Stimulated activated CD4-positive, alpha-beta T cell treated with anti-CD3 and anti-CD28 coated beads, Interleukin-1b, Interleukin-23, amount 100 ng/mL, for 1 hour (primary cell): ENCODE measurements at places on chromosomes 7 and 10.

- no peak for DNase-seq
Measured at GRCh38 chr7:77216181-77216845, 16.7 kb upstream of the FGL2 start.

DNA sequence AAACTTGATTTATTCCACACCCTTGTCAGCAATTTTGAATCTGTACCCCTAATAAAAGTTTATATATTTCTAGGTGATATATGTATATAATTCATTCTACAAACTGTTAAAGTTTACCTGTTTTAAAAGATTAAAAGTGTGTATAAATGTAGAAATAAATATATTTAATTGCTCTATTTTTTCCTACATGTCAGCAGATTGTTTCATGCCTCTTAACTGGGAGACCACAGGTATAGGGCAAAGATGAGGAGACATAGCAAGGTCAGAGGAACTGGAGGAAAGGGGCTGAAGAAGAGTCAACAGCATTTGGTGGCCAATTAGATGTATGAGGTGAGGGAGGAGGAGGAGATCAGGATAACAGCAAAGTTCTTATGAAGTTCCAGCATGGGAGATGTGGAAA is 109.8 kb downstream of the GLCCI1 start:
- no peak for DNase-seq

DNA sequence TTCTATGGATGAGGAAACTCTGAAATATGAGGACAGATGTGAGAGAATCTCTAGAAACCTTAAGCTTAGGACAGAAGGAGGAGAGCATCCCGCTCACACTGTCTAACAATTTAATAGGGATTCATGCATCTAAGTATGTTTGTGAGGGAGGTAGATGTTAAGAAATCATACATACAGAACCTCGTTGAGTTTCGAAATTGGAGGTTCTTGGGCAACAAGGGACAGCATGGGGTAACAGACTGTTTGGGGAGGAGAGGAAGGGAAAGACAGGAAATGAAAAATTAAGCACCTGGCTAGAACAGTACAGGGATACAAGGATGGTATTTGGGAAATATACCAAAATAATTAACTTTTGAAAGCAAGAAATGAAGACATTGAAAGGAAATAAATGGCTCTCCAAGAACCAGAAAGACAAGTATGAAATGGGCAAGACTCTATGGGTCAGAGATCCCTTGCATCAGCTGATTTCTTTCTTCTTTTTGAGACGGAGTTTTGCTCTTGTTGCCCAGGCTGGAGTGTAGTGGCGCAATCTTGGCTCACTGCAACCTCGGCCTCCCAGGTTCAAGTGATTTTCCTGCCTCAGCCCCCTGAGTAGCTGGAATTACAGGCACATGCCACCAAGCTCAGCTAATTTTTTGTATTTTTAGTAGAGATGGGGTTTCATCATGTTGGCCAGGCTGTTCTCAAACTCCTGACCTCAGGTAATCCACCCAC is 207.9 kb downstream of the CTNNA3 start:
- no peak for DNase-seq

- no peak for DNase-seq
Measured at GRCh38 chr10:37754538-37755323, 102.7 kb downstream of the ZNF248 start.

DNA sequence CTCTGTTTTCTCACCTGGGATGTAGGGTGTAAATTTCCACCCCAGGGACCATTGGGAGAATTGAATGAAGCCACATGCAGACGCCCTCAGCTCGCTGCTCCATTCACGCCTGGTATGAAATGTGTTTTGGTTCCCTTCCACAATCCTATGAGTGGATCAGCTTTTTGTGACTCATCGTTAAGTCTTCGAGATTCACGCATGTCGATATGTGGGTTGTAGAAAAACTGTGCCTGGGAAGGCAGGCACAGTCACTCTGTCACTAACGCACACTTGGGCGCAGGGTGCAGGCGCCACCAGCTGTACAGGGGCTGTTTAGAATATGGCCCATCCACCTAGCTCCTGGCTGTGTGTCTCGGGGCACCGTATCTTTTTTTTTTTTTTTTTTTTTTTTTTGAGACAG is 64.2 kb upstream of the SH2B2 start:
- no peak for DNase-seq

DNA sequence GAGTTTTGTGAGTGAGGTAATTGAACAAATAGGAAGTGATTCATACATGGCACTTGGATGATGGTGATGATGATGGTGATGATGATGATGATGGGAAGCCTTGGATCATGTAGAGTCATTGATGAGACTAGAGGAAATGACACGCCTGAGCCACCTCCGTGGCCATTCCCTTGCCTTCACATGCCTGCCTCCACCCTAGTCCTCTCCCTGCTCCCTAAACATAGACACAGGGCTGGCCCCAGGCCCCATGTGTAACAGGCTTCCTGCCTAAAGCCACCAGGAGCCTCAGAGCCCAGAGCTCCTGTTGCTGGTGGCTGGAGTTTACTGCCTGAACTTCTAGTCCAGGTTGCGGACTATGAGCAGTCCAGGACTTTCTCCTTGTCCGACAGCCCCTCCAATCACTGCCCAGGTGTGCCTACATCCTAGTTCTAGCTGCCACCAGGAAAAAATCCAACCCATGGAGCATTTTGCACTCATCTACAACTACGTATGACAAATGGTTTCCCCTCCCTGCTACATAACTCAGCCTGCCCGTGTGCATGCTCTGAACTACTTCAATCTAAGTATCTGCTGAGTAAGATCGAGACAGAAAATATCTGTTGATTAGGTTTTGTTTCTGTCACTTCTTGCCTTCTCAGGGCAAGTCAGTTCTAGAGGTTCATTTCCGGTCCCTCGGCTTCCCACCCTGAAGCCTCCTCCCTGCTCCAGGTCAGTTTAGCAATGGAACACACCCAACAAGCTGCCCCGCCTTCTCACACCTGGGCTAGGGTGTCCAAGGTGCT is 35.5 kb upstream of the KDM7A start:
- no peak for DNase-seq

GRCh38 chr10:94361171-94361794 is 1.5 kb downstream of the NOC3L start:
- no peak for DNase-seq

GRCh38 chr7:120180221-120180620 is 92.8 kb upstream of the KCND2 start:
- no peak for DNase-seq

DNA sequence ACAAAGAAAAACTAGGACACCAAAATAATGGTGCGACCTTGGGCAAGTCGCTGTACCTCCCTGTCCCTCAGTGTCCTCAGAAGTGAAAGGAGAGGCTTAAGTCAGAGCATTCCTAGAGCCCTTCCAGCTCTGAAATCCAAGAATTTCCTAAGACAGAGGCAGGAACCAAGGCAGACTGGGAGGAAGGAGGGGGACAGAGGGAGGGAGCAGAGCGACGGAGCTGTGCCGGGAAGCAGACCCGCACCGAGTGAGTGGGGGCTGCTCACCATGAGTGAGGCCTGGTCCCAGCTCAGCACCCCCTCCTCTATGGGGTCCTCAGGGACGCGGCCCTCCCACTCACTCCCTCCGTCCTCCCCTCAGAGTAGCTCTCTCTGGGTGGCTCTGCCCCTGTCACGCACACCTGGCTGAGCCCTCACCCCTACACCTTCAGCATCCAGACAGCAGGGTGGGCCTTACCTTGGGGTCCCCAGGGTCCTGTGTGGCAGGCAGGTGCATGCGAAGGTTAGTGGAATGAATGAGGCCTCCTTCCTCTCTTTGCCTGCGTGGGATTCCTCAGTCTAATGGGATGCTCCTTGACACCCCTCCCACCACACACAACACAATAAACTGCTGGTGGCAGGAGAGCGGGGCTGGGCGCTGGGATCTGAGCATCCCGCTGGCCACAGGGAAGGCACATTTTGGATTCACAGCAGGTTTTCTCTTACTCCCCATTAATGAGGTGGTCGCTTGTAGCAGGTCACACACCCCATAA is 4.6 kb upstream of the SMARCD3 start:
- no peak for DNase-seq

- no peak for DNase-seq
Measured at GRCh38 chr10:14826076-14826829, 11.6 kb downstream of the CDNF start.
